ENCODE measurements at places on chromosomes 3 and 15.

GRCh38 chr3:36494461-36495109 is 114.3 kb downstream of the STAC start:
- no peak for DNase-seq

- no peak for DNase-seq
These were observed 71.5 kb downstream of the LDHAL6B start for GRCh38 chr15:59278120-59278519.

GRCh38 chr3:170539897-170540296 is 46.0 kb downstream of the SLC7A14 start:
- DNase-seq: no peak

DNA sequence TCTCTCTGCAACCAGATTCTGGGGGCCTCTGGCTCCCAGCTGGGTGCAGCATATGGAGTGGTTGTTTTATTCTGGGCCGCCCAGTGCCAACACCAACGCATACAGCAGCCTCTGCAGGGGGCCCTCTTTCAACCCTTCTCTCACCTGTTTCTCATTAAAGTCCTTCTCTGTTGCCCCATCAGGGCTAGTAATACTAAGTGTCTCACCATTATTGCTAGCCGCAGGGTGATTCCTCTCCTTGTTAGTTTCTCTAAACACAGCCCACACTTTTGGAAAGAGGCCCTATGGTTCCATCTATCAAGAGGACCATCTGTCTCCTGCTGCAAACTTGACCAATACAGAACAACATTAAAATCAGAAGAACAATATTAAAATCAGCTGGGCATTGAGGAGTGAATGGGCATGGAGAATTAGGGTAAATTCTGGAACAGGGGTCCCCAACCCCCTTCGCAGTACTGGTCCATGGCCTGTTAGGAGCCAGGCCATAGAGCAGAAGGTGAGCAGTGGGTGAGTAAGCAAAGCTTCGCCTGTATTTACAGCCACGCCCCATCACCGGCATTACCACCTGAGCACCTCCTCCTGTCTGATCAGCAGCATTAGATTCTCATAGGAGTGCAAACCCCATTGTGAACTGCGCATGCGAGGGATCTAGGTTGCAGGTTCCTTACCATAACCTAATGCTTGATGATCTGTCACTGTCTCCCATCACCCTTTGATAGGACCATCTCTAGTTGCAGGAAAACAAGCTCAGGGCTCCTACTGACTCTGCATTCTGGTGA is 36.5 kb downstream of the ALS2CL start:
- DNase-seq: no peak

DNA sequence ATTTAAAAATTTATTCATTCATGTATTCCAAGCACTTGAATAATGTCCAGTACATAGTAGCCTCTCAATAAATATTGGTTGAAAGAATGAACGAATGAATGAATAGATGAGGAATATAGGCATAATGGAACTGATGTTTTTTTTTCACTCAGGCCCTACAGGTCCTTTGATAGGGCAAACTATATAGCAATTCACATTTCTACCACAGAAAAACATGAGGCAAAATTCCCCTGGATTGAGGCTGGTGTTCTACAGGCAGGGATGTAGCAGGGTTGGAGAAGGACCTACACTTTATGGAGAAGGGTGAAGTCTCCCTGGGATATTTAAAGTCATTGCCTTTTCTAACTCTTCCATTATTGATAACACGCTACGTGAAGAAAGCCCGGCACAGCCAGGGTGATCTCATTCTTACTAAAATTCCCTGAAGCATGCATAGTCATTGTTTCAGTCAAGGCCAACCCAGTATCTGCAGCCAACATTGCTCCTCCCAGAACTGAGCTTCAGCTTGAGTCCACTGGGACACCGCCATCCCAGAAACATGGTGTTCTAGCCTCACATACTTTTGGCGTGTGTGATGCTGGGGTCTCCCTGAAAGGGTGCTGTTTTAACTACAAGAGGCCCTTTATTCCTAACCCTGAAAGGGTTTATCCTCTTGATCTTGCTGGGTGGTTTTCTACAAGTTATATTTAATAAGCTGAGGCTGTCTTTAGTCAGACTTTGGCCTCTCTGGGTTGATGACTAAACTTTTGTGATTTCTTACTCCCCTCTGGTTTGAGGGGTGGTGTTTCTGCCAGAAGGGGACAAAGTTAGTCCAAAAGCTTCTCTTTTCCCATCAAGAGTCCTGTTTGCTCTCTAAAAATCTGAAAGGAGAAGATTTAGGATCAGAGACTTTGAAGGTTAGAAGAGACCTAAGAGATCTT is 25.9 kb upstream of the FBN1 start:
- peak; percentile 13 for DNase-seq

GRCh38 chr15:33094336-33094735 is 100.2 kb downstream of the FMN1 start:
- no peak for DNase-seq

- DNase-seq: no peak
These were observed 62.4 kb downstream of the NSMCE3 start for GRCh38 chr15:29207027-29207757.

DNA sequence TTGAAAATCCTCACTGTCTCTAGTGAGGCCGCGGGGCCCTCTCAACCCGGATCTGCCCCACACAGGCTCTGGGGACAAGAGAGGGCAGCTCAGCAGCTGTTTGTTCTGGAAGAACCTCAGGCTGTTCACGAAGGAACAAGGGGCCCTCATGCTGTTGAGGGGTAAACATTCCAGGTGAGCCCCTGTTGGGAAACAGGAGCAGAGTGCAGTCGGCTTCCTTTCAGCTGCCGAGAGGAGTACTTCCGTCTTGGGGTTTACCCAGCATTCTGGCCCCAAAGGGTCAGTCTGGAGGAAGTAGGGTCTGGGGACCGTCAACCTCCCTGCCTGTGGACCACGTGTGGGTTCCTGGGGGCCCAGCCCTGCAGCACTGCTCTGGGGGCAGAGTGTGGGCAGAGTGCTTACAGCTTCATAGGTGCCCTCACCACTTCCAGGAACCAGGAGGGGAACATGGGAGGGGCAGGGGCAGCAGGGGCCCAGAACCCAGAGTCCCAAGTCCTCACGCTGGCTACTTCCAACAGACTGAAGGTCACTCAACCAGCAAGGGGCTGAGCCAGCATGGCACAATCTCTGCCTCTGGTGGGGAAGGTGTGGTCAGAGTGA is 49.2 kb upstream of the CTSH start:
- no peak for DNase-seq

DNA sequence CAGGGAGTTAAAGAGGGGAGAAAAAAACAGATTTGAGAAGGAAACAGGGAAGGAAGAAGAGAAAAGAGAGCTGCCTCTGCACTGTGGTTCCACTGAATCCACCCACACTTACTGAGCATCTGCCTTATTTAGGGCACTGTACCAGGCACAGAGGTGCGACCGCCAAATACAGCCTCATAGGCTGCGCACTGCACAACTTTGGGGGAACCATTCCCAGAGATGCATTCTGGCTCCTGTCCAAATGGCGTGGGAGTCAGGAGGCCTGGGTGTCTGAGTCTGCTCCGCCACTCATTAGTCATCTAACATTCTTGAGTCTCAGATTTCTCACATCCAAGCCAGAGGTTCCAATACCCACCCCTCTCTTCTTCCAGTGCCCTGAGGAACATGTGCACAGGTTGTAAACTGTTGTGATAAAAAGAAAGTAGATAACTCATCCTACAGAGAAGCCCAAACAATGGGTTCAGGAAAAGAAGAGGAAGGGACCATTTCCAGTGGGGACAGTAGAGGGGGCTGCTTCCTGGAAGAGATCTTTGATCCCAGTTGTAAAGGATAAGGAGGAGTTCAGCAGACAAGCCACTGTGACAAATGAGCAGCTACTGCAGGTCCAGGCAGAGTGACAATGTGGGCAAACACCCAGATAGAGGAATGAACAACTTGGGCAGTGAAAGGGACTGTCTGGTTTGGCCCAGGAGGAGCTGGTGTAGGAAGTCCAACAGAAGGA is 254.6 kb downstream of the UACA start:
- DNase-seq: peak; percentile 94

GRCh38 chr3:141371882-141372281 is 3.6 kb downstream of the ZBTB38 start:
- DNase-seq: no peak

GRCh38 chr3:171696805-171697204 is 113.5 kb downstream of the PLD1 start:
- DNase-seq: no peak

GRCh38 chr3:81502236-81502635 is 259.2 kb downstream of the GBE1 start:
- DNase-seq: no peak

GRCh38 chr3:11307830-11308432 is 35.7 kb downstream of the ATG7 start:
- no peak for DNase-seq

DNA sequence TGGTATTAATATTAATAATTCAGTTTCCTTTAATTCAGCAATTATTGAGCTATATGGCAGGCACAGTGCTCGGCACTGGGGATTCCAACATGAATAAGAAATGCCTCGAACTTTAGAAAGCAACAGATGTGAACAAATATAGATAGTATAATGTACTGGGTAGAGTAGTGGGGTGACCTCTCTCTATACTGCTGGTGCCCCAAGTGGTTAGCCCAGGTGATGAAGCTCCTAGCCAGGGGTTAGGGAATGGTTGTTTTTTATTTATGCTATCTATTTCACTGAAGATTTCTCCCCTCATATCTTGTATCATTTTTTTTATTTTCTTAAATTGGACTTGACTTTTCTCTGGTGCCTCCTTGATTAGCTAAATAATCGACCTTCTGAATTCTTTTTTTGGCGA is 62.1 kb downstream of the BHLHE40 start:
- DNase-seq: no peak

- DNase-seq: no peak
These were observed 694.5 kb upstream of the BCHE start for GRCh38 chr3:166531730-166532129.

GRCh38 chr3:140499114-140499757 is 178.6 kb upstream of the TRIM42 start:
- peak; percentile 45 for DNase-seq

DNA sequence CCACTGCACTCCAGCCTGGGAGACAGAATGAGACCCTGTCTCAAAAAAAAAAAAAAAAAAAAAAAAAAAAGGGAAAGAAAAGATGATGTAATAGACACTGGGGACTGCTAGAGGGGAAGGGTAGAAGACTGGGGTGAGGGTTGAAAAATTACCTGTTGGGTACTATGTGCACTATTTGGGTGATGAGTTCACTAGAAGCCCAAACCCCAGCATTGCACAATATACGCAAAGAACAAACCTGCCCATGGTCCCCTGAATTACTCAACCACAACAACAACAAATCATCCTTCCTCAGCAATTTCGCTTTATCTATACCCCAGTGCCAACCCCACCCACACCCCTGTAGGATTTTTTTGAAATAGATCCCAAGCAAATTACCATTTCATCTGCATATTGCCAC is 13.5 kb downstream of the NIPA1 start:
- no peak for DNase-seq

DNA sequence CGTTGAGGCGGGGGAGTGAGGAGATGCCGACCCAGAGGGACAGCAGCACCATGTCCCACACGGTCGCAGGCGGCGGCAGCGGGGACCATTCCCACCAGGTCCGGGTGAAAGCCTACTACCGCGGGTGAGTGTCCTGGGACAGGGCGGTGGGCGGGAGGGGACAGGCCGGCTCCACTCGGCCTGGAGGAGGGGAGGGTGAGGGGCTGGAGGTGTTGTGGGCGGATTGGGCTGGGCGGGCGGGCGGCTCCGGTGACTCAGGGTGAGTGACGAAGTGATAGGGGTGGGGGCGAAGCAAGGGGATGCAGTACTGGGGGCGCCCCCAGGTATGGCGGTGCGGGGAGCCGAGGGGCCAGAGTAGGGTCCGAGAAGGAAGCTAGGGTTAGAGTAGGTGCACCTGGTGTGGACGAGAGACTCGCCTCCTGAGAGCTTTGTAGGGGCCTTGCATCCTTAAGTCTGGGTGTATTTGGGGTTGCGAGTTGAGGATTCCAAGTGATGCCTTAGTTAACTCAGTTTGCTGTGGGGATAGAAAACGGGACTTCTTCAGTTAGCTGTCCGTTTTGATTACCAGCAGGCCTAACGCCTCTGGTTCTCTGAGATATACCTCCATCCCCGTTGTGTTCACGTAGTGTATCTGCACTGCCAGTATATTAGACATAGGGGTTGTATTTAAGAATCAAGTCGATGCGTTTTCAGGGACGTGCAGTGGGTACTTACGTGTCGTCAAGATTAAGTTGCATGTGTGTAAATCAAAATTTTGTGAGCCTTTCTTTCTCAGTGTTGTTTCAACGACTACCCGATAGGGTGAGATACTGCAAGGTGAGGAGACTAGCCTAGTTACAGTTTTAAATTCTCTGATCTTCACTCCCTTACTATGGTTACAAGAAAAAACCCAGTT is 670 bp downstream of the PRKCI start:
- DNase-seq: peak; percentile 63

DNA sequence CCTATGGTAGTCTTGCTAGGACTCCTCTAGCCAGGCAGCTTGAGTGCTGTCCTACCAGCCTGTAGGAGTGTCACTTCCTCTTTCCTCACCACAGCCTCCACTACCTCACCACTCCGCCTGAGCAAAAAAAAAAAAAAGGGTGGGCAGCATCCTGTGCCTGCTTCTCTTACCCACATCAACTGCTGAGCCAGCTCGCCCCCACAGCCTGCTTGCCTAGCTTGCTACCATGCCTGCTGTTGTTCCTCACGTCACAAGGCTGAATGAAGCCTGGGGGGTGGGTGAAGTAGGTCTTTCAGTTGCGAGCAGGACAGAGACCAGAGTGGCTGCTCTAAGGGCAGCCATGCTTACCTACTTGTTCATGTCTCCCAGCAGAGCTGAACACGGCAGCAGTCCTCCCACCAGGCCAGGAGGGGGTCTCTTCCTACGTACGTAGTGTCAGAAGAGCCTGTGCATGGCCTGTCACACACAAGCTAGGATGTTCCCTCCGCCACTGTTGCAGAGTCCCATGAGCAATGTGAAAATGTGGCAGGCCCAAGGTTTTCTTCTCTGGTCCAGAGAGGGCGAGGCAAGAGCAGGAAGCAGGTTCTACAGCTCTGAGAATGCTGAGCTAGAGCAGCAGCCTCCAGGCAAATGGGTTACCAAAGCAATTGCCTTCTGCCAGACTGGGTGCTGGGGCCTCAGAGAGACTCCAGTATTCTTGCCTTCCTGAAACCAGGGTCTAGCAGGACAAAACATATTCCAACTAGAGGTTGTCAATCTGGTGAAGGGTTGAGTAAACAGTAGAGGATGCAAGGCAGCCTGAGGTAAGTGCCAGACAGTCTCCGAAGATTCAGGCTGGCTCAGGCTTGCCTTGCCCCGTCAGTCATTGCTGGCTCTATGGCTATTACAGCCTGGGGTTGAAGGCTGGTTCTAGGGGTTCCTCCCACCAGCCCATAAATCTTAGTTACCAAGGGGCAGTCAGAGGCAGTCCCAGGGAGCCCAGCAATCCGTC is 8.1 kb downstream of the PPM1M start:
- DNase-seq: no peak

DNA sequence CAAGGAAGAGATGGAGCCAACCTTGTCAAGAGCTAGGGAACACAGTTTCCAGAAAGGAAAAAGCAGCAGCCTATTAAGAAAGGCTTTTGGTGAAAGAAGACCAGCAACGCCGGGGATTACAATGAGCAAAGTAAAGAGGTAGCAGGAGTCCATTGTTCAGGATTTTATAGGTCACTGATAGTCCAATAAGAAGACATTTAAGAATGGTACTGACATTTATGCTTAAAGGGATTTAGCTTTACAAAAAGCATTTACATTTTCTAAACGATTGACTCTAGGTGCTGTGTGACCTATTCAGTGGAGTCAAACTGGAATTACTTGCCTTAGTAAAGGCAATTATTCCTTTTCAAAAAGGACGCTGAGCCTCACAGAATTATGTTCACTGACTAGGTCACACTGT is 40.8 kb downstream of the CSNK1G1 start:
- no peak for DNase-seq
